ENCODE measurements at places on chromosomes 7 and 10.
A peak's percentile ranks its signal among the peaks of the same experiment; 100 is the strongest.

- DNase-seq: no peak
These were observed 98.4 kb downstream of the VOPP1 start for GRCh38 chr7:55473932-55474331.

- DNase-seq: no peak
These were observed 193.2 kb upstream of the HABP2 start for GRCh38 chr10:113359655-113360054.

GRCh38 chr7:119197877-119198527 is 973.5 kb downstream of the ANKRD7 start:
- no peak for DNase-seq

- no peak for DNase-seq
These were observed 34.8 kb downstream of the SEMA3E start for GRCh38 chr7:83614112-83614511.

GRCh38 chr10:96292971-96293920 is 11.0 kb upstream of the DNTT start:
- DNase-seq: no peak

GRCh38 chr7:73960548-73960947 is 67.4 kb upstream of the ELN start:
- no peak for DNase-seq

DNA sequence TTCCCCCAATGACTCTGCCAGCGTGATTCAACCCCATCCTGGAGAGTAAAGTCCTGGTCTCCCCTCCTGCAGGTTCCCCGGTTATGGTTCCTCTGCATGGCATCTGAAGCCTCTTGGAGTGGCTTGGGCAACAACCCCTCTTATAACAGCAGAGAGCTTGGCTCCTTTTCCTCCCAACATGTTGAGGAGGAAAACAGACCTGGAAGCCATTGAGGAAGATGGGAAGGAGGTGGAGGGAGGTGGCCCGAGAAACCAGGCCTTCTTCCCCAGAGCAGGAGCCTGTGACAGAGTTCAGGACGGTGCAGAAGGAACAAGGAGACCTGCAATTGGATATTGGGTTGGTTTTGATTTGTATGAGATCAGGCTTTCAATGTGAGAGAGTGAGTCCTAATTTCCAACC is 184.0 kb upstream of the ADCY1 start:
- DNase-seq: no peak

DNA sequence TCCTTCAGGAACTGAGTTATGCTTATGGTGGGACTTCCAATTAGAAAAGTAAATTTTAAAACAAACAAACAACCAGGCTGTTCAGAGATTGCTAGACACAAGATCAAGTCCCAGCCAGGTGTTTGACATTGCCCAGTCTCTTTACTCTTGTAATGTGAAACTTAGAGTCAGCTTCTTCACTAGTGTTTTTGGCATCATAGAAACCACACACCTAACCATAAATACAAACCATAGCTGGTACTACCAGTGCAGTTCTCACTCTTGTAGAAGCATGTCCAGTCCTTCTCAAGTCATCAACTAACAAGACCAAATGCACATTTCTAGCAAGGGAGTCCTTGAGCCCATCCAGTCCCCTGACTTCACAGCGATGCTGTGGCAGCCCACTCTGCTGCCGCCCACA is 339.9 kb downstream of the GFRA1 start:
- no peak for DNase-seq

DNA sequence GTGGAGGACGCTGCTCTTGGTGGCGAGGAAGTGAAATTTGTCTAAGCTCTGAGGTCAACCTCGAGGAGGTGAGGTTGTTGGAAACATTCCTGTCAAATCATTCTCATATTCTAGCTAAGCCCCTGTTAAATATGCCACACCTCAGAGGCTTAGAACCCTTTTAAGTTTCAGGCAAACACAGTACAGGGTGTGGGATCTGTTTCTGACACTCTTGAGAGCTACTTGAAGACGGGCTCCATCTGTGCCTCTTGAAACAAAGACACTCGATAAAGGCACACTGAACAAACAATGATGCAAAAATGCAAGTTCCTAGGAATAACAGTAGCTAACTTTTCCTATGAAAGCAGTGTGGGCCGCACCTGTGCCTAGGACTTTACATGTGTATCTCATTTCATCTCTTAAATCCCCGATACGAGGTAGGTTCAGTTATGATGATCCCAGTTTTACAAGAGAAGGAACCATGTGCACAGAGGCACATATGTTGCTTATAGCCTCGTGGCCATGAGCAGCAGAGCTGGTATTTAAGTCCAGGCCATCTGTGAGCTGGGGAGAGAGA is 299.2 kb downstream of the CCDC3 start:
- no peak for DNase-seq

- no peak for DNase-seq
These were observed 154.2 kb upstream of the PRKCQ start for GRCh38 chr10:6734286-6734685.

DNA sequence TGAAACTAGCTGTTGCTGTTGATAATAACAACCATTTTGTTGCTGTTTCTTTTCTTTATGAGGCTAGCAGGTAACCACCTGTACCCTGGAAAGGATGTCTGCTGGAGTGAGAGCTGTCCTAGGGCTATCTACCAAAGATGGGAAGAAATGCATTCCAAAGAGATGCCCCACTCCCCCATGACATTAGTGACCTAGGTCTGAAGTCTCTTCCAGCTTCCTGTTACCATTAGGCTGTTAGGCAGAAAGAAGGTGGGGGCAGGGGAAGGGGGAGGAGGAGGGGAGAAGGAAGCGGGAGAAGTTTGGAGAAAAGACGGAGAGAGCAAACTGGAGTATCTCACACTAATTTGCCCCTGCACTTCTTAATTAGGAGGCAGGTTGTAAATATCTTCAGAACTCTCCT is 118.5 kb downstream of the ABLIM1 start:
- no peak for DNase-seq

- peak; percentile 5 for DNase-seq
These were observed 19.9 kb downstream of the ADAP1 start for GRCh38 chr7:934469-935163.

DNA sequence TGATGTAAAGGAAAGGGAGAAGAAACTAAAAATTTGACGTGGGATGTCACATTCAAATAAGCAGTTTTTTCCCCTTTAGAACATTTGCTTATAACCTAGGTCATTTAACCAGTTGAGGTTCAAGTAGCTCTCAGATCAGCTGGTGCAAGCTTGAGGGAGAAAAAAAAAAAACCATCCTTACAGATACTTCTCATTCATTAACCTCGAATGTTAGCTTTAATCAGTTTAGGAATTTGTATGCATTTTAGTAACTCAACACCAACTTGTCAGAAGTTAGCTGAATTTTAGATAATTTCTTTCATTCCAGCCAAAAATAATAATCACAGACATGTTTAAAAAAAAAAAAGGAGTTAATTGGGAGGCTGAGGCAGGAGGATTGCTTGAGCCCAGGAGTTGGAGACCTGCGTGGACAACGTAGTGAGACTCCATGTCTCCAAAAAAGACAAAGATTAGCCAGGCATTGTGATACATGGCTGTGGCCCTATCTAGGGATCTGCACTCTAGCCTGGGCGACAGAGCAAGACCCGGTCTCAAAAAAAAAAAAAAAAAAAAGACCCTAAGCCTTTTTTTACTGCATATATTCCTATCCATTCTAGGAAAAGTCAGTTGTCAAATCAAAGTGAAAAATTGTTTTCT is 46.2 kb downstream of the BMPR1A start:
- no peak for DNase-seq

GRCh38 chr7:128145191-128145590 is 95.9 kb upstream of the LEP start:
- DNase-seq: no peak

DNA sequence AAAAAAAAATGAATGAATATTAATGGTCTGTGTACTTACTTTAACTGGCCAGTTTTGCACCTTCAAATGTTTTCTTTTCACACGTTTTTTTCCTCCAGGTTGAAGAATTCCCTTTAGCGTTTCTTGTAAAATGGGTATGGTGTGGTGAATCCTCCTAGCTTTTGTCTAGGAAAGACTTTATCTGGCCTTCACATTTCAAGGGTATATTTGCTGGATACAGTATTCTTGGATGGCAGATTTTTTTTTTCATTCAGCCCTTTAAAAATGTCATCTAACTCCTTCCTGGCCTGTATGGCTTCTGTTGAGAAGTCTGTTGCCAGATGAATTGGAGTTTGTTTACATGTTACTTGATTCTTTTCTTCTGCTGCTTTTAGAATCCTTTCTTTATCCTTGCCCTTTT is 10.1 kb downstream of the SLC25A40 start:
- no peak for DNase-seq

- no peak for DNase-seq
These were observed 33.3 kb downstream of the TSPAN14 start for GRCh38 chr10:80487421-80487785.

- DNase-seq: no peak
These were observed 64.5 kb downstream of the PDIA4 start for GRCh38 chr7:148963583-148964482.

DNA sequence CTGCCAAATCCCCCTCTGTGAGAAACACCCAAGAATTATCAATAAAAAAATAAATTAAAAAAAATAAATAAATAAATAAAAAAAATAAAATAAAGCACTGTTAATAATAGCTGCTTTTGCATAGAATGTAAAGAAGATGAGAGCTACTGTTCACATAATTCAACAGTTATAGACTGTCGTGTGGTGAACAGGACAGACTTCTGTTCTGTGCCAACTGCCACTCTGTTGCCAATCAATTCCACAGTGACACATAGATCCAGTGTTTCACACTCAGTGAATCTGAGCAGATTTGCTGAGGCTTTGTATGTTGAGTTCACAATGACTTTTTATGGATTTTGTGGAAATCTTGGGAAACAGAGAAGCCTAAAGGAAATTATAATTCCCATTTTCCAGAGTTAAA is 14.9 kb downstream of the ARHGAP19 start:
- no peak for DNase-seq

GRCh38 chr10:14826076-14826829 is 11.6 kb downstream of the CDNF start:
- no peak for DNase-seq

DNA sequence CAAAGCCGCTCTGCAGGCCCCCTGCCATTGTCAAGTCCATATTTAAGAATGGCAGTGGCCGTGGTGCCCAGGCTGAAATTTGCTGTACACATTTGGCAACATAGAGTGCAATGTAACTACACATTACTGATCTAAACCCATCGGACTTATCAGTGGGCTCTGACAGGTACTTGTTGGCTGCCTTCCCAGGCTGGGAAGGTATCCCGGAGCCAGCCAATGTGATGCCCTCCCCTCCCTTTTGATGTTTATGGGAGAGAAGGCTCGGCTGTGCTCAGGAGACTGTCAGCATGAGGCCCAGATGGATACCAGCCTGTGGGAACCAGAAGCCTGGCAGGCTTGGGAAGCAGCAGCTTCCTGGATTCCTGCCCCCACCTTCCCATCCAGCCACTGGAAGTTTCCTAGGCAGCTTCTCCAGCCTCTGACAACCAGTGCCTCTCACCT is 146.1 kb upstream of the TCF7L2 start:
- DNase-seq: no peak

DNA sequence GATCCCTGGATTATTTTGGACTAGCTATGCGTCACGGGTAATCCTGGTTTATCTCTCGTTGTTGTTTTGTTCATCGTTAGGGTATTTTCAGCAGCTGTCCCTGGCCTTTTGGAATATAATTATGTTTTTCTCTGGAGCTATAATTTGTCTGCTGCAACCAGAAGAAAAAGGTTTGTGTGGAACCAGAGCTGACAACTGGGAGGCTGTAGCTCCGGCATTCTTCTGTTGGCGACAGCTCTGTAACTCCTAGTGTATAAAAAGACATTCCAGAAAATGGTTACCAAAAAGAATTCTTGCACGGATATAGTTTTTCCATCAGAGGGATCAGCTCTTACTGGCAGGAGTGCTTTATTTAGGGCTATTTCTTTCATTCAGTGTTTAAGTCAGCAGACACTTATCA is 130.9 kb upstream of the PRR15 start:
- DNase-seq: no peak

DNA sequence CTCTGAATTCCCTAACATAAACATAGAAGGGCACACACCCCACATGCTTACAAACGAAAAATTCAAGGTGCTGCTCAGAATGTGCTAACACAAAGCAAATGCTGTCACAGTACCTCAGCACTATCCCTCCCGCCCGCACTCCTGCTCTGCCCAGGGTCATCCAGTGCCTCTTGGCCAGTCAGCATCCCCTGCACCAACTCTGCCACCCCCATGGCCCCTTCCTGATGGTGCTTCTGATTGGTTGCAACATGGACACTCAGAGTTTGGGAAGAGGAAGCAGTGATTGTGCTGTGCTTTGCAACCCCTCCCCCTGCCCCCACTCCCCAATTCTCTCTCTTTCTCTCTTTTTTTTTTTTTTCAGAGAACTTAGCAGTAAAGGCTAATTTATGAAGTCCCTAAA is 13.8 kb upstream of the LEP start:
- DNase-seq: no peak

DNA sequence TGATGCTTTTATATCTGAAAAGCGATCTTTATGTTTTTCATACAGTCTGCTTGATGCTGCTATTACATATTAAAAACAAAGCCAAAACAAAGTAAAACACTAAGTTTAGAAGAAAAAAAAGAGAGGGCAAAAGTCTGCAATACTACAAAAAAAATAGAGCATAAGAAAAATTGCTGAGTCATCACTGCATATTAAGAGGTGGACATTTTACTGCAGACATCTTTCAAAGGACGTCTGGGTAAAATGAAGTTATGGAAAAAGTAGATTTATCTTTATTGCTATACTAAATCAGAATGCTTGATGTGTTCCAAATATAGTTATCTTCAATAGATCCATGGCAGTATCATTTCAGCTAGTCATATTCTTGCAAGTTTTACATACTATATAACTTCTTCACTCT is 172.0 kb downstream of the MAGI2 start:
- DNase-seq: no peak

GRCh38 chr7:131203291-131203976 is 124.2 kb upstream of the MKLN1 start:
- DNase-seq: no peak

DNA sequence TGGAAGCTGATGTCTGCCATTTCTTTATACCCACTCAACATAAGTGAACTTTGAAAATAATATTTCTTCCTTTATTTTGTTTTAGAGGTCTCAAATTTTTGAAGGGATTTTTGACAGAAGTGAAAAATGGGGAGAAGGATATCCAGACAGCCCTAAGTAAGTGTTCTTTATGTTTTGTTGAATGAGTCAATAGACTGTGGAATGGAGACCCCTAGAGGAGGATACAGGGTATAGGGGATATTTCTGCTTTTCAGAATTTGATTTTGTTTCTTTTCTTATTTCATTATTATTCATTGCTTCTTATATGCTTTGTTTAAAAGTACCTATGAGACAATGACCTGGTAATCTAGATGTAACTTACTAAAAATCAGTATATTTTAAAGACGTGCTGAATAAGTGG is 34.4 kb downstream of the PLEKHA8 start:
- DNase-seq: no peak

DNA sequence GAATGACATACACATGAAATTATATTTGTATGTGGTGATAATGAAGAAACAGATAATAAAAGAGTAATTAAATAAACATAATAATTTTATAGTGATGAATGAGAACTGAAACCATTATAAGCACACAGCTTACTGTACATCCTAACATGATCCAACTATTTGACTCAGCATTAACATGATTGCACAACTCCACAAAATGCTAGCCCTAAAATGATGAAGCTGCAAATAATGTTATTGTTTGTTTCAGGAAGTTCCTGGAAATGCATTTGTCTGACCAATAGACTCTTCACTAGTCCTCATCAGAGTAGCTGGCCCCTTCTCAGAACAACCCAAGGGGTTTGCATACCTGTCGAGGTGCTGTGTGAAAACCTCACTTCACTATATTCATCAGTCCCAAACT is 115.5 kb downstream of the RTKN2 start:
- no peak for DNase-seq

Data from CD4-positive, alpha-beta T cell treated with Interleukin-15 for 1 hour (primary cell).